Dermis lymphatic vessel endothelial cell (primary cell): ENCODE measurements at places on chromosomes 2 and 18. TPM values are rescaled to one million over a fixed set of nuclear protein-coding genes. Genes with fewer than 3 reads are reported as not detected.

MGAT4A gene
- total RNA-seq = 3.5 and 6.8 TPM in 2 replicates

SSB gene
- total RNA-seq = 71.4 and 105 TPM in 2 replicates

CFAP53 gene
- under 0.01 and 0.17 TPM in 2 replicates for total RNA-seq

DPP10 gene
- under 0.01 and 0.33 TPM in 2 replicates for total RNA-seq

ACOXL gene
- not detected in 2 replicates for total RNA-seq

MATN3 gene
- total RNA-seq = 0.52 and 0.76 TPM in 2 replicates

PLA2R1 gene
- total RNA-seq = 22.3 and 30.3 TPM in 2 replicates

STPG4 gene
- total RNA-seq = 0.11 and 0.17 TPM in 2 replicates

EML6 gene
- total RNA-seq = 0.76 and 1.2 TPM in 2 replicates

MEP1B gene
- 0.09 TPM in 1 of 2 replicates, not detected in the other for total RNA-seq
